RPMI8226 (cell line): ENCODE measurements at places on chromosomes 5 and 9.
A peak's percentile ranks its signal among the peaks of the same experiment; 100 is the strongest.

GRCh38 chr9:128505414-128505765 is 871 bp downstream of the GLE1 start:
- no peak for DNase-seq

GRCh38 chr9:92618633-92619225 is 51.2 kb downstream of the IPPK start:
- no peak for DNase-seq

- DNase-seq = no peak
Measured at GRCh38 chr9:34686231-34686630, 4.8 kb downstream of the CCL19 start.

- DNase-seq = no peak
Measured at GRCh38 chr9:129765764-129766317, 13.0 kb upstream of the PTGES start.

DNA sequence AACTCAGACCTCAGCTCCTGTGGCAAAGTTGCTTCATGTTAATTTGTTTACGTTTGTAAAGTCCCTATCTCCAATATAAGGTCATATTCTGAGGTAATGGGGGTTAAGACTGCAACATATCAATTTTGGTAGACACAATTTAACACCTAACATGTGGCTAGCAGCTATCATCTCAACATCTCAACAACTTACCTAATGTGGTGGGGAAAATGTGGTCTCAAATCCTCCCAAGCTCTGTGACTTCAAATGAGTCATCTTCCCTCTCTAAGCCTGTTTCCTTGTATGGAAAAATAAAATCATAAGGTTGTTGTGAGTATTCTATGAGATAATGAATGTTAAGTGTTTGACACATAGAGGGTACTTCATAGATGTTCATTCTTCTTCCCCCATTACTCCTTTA is 443.3 kb downstream of the CDK5RAP2 start:
- no peak for DNase-seq

GRCh38 chr5:88827997-88828396 is 55.0 kb downstream of the MEF2C start:
- peak; percentile 31 for DNase-seq

GRCh38 chr5:108649646-108650045 is 98.1 kb upstream of the FER start:
- DNase-seq = no peak

DNA sequence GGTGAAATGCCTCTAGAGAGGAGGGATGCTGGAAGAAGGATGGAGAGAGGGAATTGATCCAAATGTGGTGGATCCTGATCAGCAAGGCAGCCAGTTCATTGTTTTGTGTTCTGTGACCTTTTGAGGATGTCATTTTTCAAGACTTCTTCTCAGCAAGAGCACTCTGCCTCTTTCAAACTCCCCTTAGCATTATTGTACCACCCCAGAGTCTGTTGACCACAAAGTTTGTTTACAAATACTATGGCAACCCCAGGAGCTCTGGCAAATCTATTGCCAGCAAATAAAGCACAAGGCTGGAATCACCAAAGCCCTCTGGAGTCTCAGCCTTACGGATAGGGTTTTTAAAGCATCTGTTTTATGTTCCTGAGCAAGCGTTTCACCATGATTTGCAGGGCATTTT is 76.2 kb upstream of the SLC1A3 start:
- DNase-seq = no peak

- no peak for DNase-seq
Measured at GRCh38 chr5:120613729-120614128, 149.6 kb downstream of the PRR16 start.

- DNase-seq = no peak
Measured at GRCh38 chr5:136636001-136636400, 270.7 kb upstream of the TRPC7 start.

GRCh38 chr5:110159202-110159601 is 469.5 kb downstream of the MAN2A1 start:
- DNase-seq = no peak

DNA sequence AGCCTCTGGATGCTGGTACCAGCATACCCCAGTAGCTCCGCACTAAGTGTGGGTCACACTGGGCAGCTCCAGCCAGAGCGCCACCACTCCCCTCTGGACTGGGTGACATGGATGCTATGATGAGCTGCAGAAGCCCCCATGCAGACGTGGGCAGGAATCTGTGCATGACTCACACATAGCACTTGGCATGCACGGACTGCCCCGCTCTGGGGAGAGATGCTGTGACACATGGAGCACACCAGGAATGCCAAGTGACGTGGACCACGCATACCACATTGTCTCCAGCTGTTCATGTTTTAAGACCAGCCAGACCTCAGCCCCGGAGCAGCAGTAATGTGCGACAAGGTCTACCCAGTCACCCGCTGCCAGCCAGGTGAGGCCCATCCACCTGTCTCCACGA is 64.1 kb downstream of the SEMA4D start:
- DNase-seq = no peak
